ENCODE measurements at places on chromosomes 7 and 10.

DNA sequence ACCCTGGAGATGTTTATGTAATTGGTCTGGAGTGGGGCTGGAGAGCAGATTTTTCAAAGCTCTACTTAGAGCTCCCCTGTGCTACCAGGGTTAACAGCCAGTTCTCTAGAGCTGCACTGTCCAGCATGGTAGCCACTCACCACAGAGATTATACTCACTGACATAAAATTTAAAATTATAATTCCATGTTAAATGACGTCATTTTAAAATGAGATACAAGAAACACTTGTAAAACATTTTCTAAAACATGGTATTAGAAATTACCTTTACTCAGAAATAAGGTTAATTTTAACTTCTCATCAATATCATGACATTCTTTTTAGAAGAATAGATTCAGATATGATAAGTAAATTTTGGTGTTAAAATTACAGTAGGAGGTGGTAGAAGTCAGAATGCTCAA, 306.2 kb upstream of the LRRN3 start:
- no peak for DNase-seq

GRCh38 chr7:143355450-143356385, 6.8 kb downstream of the FAM131B start:
- no peak for DNase-seq

- no peak for DNase-seq
Measured at GRCh38 chr10:77625379-77625778, 12.2 kb downstream of the KCNMA1 start.

DNA sequence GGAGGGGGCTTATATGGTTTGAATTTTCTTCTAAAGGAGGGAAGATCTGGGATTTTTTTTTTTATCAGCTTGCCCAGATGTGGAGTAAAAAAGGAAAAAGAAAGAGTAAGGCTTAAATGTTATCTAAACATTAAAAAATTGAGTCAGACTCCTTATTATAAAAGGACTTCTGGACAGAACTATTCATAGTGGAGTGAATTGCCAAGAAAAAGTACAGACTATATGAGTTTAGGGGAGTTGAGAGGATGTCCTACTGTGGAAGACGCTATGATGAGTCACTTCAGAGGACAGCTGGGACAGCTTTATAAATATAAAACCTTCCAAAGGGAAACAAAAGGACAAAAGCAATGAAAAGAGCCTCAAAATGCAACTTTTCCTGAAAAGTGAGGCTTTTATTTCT, 73.0 kb downstream of the TFPI2 start:
- no peak for DNase-seq

GRCh38 chr7:44156453-44157010, 15.4 kb upstream of the MYL7 start:
- no peak for DNase-seq

DNA sequence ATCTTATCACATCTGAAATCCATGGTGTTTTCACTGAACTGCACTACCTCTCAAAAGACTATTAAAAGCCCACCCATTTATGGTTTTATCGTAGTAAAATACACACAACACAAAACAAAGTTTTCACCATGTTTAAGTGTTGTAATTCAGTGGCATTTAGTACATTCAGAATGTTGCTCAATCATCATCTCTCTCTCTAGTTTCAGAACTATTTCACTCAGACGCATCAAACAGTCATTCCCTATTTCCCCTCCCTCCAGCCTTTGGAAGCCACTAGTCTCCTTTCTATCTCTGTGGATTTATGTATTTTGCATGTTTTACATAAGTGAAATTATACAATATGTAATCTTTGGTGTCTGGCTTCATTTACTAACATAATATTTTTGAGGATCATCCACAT, 332.6 kb downstream of the TNS3 start:
- DNase-seq: no peak

GRCh38 chr7:113784316-113784715, 134.5 kb downstream of the PPP1R3A start:
- no peak for DNase-seq

DNA sequence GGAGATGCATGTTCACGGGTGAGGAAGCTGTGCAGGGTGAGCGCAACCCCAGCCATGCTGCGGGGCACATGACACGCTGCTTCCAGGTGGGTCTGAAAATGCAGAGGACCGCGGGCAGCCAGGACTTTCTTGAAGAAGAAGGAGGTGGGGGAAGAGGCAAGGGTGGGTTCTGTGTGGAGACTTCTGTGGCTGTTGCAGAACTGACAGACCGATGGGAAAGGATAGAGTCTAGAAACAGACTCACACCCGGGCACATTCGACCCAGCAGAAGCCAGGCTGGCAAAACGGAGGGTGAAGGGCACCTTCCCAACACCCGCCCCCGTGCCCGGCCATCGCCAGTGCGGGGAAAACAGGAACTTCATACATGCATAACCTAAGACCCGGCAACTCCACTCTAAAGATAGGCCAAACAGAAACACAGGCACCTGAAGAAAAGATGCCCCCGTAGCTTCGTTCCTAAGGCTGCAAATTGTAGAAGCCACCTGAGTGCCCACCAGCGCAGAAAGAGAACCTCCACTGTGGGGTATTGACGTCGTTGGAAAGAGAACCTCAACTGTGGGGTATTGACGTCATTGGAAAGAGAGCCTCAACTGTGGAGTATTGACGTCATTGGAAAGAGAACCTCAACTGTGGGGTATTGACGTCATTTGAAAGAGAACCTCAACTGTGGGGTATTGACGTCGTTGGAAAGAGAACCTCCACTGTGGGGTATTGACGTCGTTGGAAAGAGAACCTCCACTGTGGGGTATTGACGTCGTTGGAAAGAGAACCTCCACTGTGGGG, 4.8 kb upstream of the KNDC1 start:
- DNase-seq: no peak

DNA sequence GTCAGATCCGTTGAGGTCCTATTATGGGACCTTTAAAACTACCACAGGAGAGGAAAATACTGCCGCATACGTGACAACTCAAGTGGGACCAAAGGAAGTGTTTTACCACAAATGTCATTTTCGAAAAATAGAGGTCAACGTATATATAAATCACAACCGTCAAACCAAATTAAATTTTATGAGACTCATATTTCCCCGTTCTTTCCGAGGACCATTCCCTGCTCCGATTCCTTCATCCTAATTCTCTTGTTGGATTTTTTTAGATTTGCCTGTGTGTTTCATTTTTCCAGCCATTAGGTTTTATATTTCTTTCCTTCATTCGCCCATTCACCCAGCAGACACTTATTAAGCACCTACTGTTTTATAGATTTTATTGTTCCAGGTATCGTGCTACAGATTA, 583.9 kb upstream of the FOXK1 start:
- DNase-seq: no peak

DNA sequence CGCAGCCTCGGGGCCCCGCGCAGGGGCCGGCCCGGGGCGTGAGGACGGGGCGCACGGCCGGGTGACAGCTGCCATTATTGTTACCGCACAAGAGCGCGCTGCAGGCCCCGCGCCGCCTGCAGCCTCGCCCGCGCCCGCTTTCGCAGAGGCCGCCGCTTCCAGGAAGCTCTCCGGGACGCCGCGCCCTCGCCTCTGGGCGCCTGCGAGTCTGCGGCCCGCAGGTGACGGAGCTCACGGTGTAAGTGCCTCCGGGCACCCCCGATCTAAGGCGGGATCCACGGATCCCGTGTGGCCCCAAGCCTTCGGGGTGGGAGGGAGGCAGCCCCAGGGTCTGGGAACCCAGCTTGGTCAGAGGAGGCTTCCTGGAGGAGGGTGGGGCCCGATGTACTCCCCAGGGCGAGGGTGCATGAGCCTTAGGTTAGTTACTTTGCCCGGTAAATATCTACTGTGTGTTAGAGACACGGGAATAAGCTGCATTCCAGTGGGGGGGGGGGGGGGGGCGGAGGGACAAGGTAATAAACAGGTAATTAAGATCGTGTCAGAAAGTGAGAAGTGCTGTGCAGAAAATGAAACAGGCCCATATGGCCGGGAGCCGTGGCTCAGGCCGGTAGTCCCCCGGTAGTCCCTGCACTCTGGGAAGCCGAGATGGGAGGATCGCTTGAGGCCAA, 638 bp downstream of the IQCE start:
- DNase-seq: no peak

GRCh38 chr7:335358-336148, 45.6 kb downstream of the FOXL3 start:
- DNase-seq: no peak

GRCh38 chr10:44468965-44469364, 84.1 kb upstream of the CXCL12 start:
- DNase-seq: no peak

DNA sequence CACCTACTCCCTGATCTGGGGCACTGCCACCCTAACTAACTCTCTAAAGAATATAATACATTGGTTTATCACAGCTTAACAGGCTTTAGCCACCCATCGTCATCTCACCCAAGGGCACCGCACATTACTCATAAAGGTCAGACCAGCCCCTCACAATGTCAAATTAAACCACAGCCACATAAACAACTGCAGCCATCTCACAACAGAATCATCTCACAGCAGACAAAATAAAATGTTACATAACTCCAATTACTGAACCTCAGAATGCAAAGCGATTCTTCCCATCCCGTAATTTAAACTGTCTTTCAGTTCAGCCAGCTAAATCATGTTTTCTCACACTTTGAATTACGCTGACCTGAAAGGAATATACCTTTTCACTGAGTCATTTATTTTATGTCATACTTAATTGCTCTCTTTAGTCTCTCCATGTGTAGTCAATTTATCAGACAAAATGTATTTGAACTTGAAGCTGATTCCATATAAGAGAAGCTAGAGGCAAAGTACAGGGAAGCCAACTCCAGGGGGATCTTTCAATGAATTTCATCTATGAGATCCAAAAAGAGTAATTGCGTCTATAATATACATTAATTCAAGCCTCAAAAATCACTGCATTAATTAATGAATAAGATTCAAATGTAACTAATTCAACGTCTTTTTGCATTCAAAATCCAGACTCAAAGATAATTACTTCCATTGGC, 96.9 kb upstream of the NEBL start:
- no peak for DNase-seq

DNA sequence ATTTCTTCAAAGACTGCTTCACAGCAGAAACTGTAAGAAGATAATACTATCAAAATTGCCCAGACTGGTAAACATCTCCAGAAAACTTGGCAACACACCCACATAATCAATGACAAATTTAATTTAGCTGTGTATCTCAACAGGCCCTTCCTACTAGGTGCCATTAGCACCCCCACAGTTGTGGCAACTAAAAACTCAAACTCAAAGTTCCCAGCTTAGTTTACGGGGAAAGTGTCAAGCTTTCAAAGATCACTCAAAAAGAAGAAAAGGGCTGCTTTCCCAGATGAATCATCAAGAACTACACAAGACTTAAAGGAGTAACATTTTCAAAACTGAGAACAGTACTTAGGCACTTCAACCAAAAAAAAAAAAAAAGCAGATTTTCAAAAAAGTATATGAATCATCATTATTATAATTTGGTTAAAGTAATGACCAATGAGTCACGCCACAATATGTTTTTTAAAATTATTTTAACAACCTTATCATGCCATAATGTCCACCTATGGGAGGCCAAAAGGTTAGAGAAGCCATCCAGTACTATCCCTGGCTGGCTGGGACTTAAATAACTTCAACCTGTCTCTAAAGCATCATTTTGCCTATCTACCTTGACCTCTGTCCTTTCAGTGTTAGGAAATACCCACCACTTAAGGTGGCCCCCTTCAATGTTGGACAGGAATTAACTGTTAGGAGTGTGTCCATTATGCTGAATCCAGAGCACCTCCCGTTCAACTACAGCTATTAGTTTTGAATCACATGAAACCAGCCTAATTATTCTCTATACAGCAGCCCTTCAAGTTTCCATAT, 90.8 kb downstream of the ZFAND4 start:
- DNase-seq: no peak

DNA sequence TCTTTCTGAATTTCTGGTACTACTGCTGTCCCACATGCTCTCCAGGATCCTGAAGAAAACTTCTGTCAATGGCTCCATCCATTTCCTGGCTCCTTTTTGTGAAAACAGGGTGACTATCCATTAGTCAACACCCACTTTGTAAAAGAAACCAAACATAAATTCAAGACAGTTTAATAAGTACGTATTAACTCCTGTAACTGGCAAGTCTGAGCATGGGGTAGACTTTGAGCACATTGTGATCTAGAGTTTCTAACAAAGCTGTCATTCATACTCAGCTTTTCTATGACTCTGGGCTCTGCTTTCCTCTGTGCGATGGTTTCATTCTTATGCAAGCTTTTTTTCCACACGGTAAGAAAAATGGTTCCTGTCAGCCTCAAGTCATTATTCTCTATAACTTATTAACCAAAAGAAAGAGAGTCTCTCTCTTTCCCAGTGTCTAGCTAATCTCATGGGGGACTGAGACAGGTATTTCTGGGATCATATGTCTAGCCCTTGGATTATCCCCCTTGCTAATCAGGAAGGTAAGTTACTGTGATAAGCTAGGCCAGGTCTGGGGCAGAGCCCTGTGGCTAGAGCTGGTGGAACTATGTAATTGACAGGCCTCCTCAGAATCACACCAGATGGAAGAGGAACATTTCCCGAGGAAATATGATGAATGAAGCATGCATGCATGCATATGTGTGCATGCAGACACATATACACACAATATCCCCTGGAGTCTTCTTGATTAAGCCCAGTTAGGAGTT, 98.5 kb downstream of the GNAI1 start:
- DNase-seq: no peak

DNA sequence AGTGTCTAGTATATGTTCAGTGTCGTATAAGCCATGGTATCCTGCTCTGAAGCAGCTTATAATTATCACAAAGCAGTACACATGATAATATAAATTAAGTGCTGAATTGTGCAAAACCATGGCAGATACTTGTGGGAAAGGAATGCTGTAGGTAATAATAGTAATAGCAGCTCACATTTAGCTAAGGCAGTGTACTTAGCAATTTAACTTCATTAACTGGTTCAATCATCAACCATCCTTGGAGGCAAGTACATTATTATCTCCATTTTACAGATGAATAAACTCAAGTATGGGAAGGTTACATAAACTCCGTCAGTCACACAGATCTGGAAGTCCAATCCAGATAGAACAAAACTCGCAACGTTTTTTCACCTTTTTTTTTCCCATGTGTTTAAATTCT, 21.6 kb upstream of the RNF148 start:
- DNase-seq: no peak

DNA sequence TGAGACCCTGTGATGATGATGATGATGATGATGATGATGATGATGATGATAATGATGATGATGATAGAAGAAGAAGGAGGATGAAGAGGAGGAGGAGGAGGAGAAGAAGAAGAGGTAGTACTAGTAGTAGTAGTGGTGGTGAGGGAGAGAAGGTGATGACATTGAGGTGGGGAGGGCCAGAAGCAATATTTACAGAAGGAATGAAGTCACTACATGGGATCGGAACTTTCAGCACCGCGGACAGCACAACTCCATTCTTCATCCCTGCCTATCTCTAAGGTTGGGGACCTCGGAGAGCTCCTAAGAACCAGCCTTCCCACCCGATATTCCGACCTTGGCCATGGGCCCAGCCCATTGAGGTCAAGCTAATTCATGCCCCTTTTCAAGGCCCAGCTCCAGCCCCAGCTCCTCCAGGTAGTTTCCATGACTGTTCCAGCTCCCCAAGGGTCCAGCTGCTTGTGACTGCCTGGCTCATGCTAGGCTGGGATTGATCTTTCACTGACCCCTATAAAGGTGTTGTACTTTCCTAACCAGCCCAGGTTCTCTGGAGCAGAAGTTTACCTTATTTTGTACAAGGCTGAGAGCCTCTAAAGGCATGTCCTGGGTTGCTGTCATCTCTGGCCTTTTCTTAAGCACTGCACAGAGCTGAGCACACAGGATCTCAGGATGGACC, 10.3 kb downstream of the CRHR2 start:
- peak; percentile 19 for DNase-seq
